Thyroid gland (tissue), 4 donors: ENCODE measurements at places on chromosomes 2 and 18.

GRCh38 chr2:100699131-100699530 lies 120.8 kb upstream of the NPAS2 start:
- H3K27me3 ChIP-seq = no peaks in the 10 kb centered on the region
- DNase-seq = no peak
- H3K36me3 ChIP-seq = no peaks in the 10 kb centered on the region
- no peak overlapping the region for H3K4me3 ChIP-seq
- no peak overlapping the region for H3K27ac ChIP-seq

DNA sequence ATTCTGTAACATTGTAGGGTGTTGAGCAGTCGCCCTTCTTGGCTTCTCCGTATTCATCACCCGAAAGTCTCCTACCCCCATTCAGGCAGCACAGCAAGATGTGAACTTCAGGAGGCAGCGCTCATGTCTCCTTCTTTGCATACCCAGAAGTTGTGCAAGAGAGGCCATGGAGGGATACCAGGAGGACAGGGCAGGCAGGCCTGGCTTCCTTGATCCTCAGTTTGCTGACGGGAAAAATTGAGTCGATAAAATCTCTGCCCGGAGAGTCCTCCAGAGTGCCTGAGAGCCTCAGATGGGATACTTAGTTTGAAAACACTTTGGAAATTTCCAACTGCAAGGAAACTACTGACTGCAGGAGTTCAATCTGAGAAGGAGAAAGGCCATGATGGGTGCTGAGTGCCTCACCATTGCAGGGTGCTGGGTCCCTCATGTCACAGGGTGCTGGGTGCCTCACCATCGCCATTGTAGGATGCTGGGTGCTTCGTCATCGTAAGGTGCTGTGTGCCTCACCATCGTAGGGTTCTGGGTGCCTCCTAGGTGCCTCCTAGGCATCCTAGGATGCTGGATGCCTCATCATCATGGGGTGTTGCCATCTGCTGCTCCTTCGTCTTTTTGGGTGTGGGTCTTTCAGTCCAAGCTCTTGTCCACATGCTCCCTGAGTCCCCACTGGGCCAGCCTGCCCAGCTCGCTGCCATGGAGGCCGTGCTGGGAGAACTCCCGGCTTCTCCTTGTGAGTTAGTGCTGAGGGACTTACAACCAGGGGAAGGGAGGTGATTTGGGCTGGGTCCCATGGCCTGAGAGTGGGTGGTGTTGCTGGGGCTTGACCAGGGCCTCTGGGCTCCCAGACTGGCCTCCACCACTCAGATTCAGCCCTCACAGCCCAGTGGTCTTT lies 162.4 kb downstream of the DDX1 start:
- no peak overlapping the region for H3K4me3 ChIP-seq
- H3K27me3 ChIP-seq = no peaks in the 10 kb centered on the region
- DNase-seq = no peak

DNA sequence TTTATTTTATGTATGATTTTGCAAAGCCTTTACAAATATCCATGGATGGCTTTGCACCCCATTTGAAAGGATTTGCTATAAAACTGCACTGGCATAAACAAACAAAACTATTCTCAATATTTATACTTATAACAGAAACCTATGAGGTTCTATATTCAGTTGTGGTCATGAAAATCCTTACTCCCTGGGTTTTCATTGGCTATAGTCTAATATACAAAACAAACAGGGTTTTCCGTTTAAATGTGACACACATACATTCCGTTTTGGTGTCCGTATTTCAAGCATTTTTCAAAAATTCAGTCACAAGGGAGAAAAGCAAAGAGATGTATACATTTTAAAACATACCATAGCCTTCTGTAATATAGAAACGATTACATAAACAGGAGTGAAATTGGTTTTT lies 100.0 kb downstream of the TCF4 start:
- no peaks in the 10 kb centered on the region for H3K4me1 ChIP-seq
- DNase-seq = no peak
- H3K4me3 ChIP-seq = no peak overlapping the region
- no peaks in the 10 kb centered on the region for H3K27me3 ChIP-seq
- no peak overlapping the region for H3K27ac ChIP-seq
- no peaks in the 10 kb centered on the region for H3K36me3 ChIP-seq

- no peak for DNase-seq
- H3K27ac ChIP-seq = no peak overlapping the region
- H3K27me3 ChIP-seq = no peaks in the 10 kb centered on the region
- H3K4me1 ChIP-seq = peaks cover 7% of the 10 kb centered on the region
- no peak overlapping the region for H3K4me3 ChIP-seq
- H3K36me3 ChIP-seq = peaks cover 5% of the 10 kb centered on the region
Measured at GRCh38 chr18:58398648-58399398, 230.1 kb downstream of the ALPK2 start.
